Foreskin fibroblast (primary cell): ENCODE measurements at places on chromosomes 3 and 15.

- DNase-seq, result peak; percentile 65
Measured at GRCh38 chr15:99016680-99017321, 9.2 kb upstream of the PGPEP1L start.

DNA sequence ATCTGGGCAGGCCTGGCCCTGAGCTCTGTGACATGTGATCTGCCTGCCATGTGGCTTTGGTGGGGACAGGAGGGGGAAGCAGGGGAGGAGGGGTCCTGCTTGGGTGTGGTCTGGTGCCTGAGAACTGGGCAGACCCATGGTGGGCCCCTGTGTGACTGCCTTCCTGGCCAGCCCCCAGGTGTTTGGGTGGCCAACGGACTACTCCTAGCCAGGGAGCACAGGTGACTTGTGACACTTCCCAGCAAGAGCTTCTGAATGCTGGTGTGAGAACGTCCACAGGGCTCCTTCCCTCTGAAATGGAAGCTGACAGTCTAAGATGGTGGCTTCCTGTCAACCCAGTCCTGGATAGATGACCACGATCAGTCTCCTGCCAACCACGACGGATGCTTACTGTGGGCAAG lies 136.1 kb upstream of the MEF2A start:
- no peak for DNase-seq

DNA sequence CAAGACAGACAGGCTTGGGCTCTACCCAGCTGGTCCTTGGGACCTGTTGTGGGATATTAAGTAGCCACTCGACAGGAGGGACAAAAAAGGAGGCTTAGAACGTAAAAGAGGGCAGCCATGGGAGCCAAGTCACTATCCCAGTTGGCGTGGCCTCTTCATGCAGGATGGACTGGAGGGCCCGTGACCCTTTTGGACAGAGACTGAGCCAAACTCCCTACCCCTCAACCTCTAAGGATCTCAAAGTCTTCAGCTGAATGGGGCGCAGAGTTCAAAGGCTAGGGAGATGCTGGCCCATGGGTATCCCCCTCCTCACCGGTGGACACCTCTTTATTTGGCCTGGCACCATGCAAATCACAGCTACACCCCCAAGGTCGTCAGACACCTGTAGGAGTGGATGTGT lies 57.8 kb upstream of the SEC13 start:
- DNase-seq, result no peak

DNA sequence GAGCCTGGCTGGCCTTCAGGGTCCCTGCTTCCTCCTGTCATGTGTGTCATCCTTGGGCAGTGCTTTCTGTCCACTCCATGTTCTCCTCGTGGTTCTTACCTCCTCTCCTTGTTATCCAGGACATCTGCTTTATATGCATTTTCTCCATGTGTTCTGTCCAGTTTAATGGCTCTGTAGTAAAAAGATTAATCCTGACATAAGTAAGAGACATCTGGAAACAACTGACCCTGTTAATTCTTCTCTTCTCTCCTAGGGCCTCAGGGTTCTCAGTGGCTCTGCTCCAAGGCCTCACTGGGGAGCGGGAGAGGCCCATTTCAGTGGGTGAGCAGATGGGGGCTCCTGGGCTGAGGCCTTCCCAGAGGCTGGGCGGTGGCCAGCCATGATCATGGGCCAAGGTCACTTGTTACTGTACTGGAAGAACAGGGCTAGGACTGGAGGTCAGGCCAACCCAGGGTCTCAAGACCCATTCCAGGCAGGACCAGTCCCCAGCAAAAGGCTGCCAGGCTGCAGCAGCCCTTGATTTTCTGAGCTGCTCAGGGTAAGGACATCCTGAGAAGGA lies 20.2 kb upstream of the CDCP1 start:
- no peak for DNase-seq

DNA sequence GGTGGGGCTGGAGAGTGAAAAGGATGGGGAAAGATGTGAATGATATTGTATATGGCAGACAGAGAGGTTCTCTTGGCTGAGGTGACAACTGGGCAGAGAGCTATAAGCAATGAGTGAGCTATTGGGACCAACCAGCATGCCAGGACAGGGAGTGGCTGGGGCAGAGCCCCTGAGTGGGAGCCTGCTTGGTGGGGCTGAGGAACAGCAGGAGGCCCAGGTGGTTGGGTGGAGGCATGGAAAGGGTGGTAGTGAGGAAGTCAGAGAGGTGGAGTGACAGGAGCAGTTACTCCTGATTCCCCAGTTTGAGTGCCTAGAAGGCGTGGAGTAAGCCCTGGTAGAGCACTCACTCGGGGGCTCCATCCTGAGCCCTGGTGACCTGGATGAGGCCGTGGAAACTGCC lies 15.5 kb upstream of the TNFAIP8L3 start:
- DNase-seq, result no peak

GRCh38 chr3:168040607-168041208 lies 55.0 kb downstream of the GOLIM4 start:
- DNase-seq, result peak; percentile 74

GRCh38 chr3:143859465-143860203 lies 11.4 kb upstream of the SLC9A9 start:
- DNase-seq, result no peak

DNA sequence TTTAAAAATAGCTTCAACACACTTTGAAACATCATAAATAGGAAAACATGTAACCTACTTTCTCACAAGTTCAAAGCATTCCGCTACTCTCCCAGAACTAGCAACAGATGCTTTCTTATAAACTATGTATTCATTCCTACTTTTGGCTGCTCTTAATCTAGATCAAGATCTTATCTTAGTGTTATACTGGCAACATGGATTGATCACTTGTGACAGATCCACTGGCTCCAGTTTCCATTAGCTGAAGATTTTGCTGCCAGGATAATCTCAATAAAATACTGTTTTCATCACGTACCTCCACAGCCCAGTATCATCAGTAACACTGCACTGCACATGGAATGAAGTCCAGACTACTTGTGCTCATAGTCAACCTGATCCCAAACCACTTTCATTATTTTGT lies 491.7 kb upstream of the AGTR1 start:
- no peak for DNase-seq

GRCh38 chr15:101692801-101693598 lies 31.3 kb downstream of the TARS3 start:
- DNase-seq, result no peak

DNA sequence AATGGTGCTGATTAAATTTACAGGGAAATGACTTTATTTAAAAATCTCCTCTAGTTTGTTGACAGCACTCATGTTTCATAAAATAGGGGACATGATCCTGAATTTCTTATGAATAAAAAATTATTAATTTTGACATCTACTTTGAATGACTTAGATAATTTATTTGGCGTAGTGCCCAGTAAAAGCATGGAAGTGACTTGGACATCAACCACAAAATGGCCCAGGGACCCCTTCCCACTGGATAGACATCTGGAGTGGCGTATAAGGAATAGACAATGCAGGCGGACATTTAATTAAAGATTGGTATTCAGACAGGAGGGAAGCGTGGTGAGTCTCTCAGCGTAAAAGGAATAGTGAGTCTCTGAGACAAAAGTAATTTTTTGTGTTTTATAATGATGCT lies 79.8 kb downstream of the ADAMTSL3 start:
- DNase-seq, result no peak

- no peak for DNase-seq
Measured at GRCh38 chr3:44482721-44483120, 5.3 kb upstream of the ZNF445 start.

- DNase-seq, result peak; percentile 21
Measured at GRCh38 chr15:69973102-69973714, 124.5 kb downstream of the TLE3 start.

- no peak for DNase-seq
Measured at GRCh38 chr15:81002009-81002330, 1.2 kb downstream of the TLNRD1 start.

DNA sequence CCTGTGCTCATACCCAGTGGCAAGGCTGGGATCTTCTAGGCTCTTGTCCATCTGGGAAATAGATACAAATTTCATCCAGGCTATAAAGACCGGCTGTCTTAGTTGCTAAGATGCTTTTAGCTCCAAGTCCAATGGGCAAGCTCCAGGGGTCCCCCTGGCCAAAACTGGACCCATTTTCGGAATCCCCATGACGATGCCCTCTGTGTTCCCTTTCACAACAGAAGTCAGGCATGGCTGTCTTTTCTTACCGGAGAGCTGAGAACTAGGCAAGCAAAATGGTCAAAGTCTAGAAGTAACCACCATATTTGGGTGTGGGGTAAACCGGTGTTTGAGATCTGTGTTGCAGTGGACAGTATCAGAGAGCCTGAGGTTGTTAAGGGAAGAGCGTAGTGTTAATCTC lies 1.0 kb downstream of the GLYCTK start:
- DNase-seq, result no peak

DNA sequence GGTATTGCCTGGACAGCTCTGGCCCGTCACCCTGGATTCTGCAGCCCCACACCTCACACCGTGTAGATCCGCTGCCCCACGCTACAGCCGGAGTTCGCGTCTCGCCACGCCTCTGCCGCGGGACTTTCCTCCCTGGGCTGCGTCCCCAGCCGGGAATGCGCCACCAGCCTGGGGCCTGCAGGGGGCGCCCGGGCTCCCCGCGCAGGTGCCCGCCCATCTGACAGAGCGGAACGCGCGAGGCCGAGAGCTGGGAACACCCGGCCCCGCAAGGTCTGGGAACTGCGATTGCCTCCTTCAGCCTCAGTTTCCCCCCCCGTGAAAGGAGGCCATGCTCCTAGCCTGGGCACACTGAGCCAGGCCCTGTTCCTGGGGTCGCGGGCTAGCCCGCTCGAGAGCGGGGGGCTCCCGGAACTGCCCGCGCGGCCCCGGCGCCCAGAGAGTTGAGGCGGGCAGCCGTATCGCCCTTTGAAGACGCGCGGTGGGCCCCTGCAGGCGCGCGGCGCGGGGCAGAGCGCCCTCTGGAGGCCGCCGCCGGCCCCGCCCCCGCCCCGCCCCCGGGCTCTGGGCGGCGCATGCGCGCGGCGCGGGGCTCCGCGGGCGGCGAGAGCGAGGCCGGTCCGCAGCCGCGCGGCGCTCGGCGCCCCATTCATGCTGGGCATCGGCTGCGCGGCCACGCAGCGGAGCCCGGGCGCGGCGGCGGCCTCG lies at the start of gene PLXNA1:
TSS of gene PLXNA1 (plus strand) at position 645 of the 705 bp plus-strand sequence. CDS start 5,479 bp downstream, outside the sequence.
- peak; percentile 71 for DNase-seq

GRCh38 chr15:97993310-97993738 lies 32.8 kb downstream of the ARRDC4 start:
- no peak for DNase-seq

DNA sequence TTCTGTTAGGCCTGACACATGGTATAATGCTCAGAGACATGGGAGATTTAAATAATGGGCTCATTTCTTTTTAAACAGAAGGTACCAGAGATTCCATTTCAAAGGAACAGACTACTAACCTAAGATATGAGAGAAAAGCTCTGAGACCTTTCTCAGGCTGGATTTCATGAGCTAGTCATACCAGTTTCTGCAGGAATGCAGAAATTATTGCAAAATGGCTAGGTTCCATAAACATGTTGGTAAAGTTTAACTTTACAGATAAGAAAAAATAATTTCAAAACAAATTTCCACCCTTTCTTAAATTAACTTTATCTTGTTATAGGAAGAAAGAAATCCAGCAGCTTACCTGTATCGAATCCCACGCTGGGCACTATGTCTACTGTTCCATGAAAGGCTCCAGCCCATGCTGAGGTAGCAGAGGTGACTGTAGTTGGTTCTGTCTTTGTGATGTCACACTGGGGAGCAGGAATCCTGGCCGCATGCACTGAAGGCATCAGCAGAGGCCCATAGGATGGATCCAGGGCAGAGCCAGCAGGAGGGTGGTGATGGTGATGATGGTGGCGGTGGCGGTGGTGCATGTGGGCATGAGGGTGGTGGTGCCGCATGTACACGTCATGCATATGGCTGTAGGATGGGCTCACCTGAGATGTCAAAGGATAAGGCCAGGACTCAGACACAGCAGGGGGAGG lies 22.6 kb downstream of the VGLL3 start:
- no peak for DNase-seq

DNA sequence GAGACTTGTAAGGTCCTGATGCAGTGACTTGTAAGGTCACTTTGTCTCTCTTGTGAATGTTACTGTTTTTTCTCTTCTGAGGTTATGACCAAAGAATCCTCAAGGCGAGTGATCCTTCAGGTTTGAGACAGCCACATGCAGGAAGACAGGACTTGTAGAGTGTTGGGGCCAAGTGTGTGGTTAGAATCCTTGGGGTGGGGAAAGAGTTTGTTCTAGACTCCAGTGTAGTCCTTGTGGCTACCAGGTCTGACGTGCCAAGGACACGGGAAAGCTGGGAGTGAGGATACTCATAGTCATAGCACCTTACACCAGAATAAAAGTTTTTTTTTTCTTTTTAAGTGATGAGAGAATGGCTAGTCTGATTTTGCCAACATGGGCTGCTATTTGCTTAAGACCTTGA lies 7.3 kb upstream of the SACM1L start:
- DNase-seq, result no peak

- no peak for DNase-seq
Measured at GRCh38 chr15:33445984-33446383, 135.2 kb downstream of the RYR3 start.

GRCh38 chr3:174957081-174957480 lies 97.9 kb downstream of the NAALADL2 start:
- peak; percentile 27 for DNase-seq

DNA sequence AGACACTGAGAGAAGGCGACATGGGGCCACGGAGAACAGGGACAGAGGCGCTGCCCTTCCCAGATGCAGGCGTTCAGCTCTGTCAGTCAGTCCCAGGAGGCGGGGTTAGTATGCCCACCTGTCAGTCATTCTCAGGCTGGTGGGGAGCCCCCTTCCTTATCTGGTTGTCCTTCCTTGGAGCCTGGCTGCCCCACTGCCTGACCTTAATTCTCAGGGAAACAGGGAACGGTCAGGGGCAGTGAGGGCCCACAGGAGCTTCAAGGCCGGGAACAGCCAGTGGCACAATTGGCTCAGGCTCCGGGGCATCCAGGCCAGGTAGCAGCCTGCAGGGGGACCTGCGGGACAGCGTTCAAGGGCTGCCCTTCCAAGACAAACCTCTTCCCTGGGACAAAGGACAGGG lies 133.2 kb downstream of the CHSY1 start:
- DNase-seq, result no peak

DNA sequence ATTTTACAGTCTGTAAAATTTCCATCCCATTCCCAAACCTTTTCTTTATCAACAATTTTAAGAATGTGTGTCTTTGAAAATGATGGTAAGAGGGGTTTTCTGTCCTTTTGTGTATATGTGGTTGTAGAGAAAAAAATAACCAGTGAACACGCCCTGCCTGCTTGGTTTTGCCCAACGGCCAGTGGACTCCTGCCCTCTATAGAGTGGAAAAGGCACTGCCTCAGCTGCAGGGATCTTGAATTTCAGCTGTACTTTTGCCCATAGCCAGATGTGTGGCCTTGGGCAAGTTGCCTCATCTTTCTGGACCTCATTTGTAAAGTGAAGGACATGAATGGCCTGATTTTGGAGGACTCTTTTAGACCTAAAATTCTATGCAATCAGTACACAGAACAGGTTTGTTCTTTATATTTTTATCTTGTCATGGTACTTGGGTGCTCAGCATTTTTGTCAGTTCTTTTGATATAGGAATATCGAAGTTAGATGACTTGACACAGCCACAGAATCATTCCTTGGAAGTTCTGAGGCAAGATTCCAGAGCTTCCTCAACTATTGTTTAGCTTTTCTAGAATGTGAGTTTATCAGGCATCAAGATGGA lies 81.0 kb downstream of the CLDN11 start:
- DNase-seq, result peak; percentile 88

GRCh38 chr3:17810759-17811158 lies 68.3 kb upstream of the TBC1D5 start:
- DNase-seq, result peak; percentile 32
